ENCODE measurements at places on chromosomes 12 and 14.

- no peak for DNase-seq
Measured at GRCh38 chr14:48401321-48401720, 725.9 kb upstream of the MDGA2 start.

DNA sequence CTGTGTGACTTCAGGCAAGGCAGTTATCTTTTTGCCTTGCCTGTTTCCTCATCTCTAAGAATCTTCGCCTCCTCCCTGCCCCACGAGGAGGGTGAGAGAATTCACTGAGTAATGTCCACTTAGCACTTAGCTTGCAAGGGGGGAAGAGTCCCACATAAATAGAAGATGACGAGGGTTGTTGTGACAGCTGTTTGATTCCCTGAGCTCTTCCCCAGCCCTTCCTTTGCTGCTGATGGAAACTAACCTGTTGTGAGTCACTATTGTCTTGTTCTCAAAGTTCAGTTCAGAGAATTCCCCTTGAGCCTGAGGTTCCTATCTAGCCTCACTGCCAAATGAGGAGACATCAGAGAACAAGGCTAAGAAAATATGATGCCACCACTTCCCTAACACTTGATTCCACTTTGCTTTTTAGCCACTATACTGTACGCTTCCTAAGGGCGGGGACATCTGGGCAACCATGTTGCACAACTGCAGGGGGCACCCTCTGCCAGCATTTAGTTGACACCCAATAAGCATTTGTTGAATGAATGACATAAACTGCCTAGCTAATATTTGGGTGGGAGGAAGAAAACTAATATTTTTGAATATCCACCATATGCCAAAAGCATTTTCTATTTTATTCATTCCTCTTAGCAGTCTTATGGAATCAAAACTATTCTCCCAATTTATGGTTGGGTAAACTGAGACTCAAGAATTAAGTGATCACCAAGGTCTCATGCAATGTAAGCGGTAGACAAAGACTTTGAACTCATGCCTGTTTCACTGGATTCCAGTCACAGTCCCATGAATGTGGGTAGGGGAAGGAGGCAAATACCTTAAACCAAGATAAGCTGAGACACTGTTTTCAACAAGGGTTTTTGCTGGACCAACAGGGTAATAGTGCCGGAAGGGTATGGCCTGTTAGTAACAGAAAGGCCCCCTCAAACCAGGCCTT lies 77.6 kb downstream of the ZFP36L1 start:
- DNase-seq: no peak

DNA sequence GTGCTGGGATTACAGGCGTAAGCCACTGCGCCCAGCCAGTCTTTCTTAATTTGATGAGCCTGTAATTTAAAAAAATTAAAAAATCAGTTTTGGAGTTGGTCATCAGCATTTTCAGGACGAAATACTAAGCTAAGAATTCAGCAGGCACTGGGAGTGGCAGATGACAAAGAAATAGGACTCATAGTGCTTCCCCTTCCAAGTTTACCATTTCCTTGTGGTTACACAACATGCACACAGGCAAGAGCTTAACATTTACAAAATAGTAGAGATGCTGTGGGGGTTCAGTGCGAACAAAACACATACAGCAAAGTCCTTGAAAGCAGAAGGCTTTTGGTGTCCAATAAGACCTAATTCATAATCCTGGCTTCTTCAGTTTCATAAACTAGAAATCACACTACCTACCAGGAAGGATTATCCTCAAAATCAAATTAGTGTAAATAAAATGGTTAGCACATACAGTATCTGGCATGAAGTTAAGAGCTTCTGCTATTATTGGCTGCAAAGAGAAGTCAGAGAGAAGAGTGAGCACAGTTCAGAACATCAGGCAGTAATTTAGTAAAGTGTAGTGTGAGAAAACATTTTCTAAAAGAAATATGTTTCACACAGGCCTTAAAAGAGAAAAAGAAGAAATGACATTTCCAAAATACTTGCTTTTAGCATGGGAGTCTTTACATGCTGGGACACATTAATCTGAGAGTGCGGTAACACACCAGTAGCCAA lies 22.2 kb upstream of the KIF21A start:
- no peak for DNase-seq

DNA sequence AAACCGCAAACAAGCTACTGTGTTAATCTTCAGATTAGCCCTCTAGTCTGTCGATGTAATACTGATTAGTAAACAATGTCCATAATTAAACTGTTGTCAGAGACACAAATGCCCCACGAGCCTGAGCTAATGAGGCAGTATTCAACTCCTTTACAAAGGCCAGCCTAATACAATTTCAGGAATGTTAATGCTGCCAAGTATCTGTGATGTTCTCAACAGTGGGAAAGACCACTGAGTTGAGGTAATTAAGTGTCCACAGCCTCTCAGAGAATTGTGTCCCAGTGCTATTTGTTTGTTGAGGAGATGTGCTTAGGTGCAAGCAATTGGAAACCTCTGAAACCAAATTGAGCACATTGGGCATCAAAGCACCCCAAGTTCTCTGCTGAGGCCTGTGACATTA lies 139.4 kb upstream of the CDKN3 start:
- DNase-seq: no peak

- DNase-seq: no peak
Measured at GRCh38 chr14:96501217-96501739, 904 bp upstream of the PAPOLA start.

DNA sequence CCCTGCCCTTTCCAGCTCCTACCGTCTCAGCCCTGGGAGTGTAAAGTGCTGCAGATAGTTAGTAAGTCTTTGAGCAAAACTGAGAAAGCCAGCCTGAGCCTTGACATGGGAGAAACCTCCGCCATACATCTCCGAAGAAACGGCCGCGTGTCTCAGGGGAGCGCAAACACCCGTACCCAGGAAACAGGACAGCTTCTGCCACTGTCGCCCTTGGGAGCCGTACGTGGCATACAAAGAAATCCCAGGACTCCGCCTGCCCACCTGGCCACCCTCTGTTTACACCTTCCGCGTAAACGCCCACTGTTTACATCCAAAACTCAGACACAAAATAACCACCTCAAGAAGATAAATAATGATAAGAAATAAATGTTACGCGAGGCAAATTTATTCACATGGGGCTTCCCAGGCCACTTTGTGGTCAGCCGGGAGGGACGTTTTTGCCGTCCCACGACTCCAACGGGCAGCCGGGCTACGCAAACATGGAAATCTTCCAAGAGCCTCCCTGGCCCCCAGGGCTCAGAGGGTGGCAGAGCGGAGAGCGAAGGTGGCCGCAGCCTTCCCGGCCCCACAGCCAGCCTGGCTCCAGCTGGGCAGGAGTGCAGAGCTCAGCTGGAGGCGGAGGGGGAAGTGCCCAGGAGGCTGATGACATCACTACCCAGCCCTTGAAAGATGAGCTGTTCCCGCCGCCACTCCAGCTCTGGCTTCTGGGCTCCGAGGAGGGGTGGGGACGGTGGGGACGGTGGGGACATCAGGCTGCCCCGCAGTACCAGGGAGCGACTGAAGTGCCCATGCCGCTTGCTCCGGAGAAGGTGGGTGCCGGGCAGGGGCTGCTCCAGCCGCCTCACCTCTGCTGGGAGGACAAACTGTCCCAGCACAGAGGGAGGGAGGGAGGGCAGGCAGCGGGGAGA lies at the start of gene BDKRB2:
Gene BDKRB2, plus strand, starts transcription at position 689 of the 908 bp plus-strand sequence. CDS start 32,269 bp downstream, outside the sequence.
- peak; percentile 80 for DNase-seq

DNA sequence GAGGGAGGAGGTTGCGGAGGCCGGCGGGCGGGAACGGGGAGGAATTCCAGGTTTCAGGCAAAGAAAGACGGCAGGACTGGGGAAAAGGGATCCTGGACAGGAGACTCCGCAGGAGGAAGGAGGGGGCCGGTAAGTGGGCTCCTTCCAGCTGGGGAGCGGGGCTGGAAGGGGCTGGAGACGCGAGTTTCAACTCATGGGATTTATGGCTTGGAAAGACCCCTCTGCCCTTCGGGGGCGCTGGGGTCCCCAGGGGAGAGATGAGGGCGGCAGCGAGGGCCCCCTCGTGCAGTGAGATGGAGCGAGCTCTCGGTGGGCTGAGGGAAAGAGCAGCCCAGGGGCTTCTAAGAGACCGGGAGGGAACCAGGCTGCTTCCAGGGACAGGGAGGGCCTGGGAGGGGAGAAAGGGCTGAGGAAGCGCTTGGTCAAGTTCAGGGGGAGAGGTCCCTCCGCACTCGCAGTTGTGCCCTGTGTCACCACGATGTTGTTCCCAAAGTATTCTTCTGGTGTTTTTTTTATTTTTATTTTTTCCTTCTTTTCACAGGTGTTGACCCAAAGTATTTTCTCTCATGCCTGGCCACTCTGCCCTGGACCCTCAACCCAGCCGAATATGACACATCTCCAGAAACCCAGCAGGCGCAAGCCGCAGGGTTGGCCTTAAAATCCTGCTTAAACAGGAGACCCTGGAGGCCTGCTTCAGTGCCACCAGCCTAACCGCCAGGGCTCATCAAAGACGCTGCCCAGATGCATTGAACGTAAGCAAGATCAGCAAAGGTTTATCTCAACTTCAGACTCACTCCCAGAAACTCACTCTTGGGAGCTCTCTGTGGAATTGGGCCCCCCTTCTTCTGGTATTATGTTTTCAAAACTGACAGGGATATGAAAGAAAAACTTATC lies 16.1 kb downstream of the TNFAIP2 start:
- DNase-seq: no peak

- no peak for DNase-seq
Measured at GRCh38 chr12:103827911-103828391, 13.1 kb downstream of the NT5DC3 start.

DNA sequence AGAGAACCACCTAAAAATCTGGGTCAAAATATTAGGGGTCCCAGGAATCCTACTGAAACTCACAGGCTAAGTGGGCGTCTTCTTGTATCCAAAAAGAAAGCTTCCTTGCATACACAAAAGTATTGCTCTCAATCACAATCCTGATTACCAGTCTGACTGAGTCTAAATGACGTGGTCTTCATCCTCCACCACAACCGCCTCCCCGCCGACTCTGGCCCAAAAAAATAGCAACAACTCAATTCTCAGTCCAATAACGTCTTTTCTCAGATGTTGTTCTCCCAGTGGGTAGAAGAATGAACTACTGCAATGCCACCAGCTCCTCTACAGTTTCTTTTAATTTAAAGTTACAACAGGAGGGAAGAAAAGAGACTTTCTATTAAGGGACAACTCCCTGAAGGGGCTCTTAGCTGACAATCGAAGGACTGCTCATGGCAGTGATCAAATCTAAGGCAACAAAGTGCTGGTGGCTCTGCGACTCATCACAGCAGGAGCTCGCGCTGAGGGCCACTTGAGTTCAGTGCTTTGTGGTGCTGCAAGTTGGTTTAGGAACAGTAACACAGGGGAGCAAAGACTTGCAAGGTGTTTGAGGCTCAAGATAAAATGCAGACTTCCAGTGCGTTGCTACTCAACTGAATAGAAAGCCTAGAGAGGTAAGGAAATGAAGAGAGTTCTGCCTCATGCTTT lies 394.1 kb downstream of the BCAT1 start:
- no peak for DNase-seq

DNA sequence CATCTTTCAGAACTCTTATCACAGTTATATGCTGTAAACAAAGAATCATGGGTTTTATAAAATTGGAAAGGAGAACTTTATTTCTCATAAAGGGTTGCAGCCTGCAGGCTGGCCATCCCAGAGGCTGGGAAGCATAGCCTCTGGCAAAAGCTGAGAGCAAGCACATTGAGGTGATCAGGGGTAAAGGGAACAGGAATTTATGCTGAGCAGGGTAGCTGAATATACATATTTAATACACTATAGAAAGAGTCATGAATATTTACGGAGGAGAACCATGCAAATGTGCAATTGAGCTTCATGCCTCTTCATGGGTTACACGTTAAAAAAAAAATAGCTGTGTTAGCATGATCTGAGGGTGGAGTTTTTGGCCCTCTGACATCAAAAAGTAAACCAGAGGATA lies 653.3 kb downstream of the NRXN3 start:
- DNase-seq: no peak

- no peak for DNase-seq
Measured at GRCh38 chr14:33350366-33350990, 411.8 kb downstream of the NPAS3 start.

GRCh38 chr12:6778217-6778573 lies 5.9 kb downstream of the LAG3 start:
- no peak for DNase-seq

GRCh38 chr12:31528095-31528494 lies 62.8 kb downstream of the DENND5B start:
- DNase-seq: no peak

DNA sequence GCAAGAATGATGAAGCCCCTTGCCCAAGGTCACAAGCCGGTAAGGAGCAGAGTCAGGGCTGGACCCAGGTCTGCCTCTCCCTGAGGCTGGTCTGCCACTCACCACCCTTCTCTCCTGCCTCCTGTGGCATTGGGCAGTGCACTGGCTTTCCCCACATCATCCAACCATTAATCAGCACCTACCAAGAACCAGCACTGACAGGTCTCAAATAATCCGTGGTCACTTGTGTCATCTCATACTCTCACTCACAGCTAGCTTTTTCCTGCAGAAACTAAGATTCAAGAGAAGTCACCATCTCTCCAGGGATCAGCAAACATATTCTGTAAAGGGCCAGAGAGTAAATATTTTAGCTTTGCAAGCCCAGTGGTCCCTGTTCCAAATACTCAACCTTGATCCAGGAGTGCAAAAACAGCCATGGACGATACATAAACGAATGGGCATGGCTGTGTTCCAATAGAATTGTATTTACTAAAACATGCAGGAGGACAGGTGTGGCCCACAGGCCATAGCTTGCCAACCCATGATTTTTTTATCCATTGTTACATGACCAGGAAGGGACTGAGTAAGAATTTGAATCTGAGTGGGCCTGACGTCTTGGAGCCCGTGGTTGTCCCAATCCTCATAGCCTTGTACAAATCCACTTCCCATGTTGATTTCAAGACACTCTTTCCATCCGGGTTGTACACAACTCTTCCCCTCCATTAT lies 374.2 kb downstream of the BCL11B start:
- DNase-seq: no peak

- no peak for DNase-seq
Measured at GRCh38 chr12:27026257-27026656, 3.9 kb downstream of the MED21 start.

DNA sequence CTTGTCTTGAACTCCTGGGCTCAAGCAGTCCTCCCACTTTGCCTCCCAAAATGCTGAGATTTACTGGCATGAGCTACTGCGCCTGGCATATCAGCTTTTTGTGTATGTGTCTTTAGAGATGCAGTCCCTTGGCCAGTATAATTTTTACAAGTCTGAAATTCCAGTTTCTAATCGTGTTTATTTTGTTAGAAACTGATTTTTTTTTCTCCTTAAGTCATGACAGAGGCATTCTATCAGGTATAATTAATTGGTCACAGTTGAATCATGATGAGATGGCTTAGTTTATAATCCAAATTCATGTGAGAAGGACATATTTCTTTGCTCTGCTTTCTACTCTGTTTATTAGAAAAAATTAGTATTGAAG lies 98.9 kb downstream of the PCNX1 start:
- no peak for DNase-seq

GRCh38 chr14:32728976-32729375 lies 209.7 kb upstream of the NPAS3 start:
- DNase-seq: no peak

DNA sequence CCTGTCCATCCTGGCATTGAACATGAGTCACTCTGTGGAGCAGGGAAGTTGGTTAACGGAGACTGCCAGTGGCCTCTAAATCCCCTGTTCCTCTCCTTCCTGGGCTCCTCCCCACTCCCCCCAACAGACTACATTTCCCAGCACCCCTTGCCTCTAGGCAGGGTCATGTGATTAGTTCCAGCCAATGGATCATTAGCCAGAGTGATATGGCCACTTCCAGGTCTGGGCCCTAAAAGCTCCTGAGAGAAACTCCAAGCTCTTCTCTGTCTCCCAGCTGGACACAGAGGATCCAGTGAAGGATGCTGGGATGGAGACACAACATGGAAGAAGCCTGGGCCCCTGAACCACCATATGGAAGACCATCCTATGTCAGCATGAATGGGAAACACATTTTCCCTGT lies 54.4 kb upstream of the RFLNA start:
- DNase-seq: peak; percentile 16

- no peak for DNase-seq
Measured at GRCh38 chr14:68728342-68729106, 64.3 kb downstream of the ZFP36L1 start.
